ENCODE measurements at places on chromosomes 2 and 18.

DNA sequence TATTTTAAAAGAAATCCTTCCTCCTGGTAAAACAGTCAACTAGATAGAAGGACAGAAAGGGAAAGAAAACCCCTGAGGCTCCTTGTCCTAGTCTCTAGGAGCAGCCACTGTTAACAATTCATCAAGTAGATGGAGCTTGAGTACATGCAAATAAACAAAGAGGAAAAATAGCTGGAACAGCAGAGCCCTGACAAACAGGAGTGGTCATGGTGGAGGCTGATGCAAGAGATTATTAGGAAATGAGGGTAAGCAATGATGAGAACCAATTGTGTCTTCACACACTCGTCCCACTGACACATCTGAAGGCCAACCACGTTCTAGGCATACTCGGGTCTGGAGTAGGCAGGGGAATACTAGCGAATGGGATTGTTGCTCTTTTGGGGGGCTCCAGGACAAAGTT is 9.2 kb downstream of the DLGAP1 start:
- H3K4me3 ChIP-seq: no peak overlapping the region
- no peaks in the 10 kb centered on the region for H3K36me3 ChIP-seq
- no peaks in the 10 kb centered on the region for H3K27me3 ChIP-seq

GRCh38 chr2:224142397-224143312 is 103.6 kb upstream of the SERPINE2 start:
- H3K36me3 ChIP-seq: no peaks in the 10 kb centered on the region
- no peak for DNase-seq
- no peak overlapping the region for H3K27ac ChIP-seq
- no peak overlapping the region for H3K4me3 ChIP-seq
- no peaks in the 10 kb centered on the region for H3K4me1 ChIP-seq

DNA sequence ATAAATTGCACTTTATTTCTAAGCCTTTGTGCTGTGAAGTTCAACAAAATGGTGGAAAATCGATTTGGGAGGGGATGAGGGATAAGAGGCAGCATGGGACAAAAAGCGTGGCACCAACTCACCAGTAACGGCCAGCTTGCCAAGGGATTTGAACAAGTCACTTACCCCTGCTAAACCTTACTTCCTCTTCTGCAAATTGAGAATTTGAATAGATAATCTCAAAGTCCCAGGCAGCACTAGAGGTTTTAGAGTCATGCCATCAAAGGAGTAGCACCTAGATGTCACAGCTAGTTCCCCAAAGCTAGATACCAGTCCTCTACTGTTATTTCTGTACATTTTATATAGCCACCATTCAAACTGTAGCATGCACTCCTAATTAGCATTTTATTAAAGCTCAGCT is 83.7 kb upstream of the VRK2 start:
- no peak for DNase-seq
- H3K4me3 ChIP-seq: no peak overlapping the region
- H3K27me3 ChIP-seq: no peaks in the 10 kb centered on the region
- H3K27ac ChIP-seq: no peak overlapping the region
- H3K36me3 ChIP-seq: no peaks in the 10 kb centered on the region

- no peaks in the 10 kb centered on the region for H3K36me3 ChIP-seq
- no peak overlapping the region for H3K27ac ChIP-seq
- H3K27me3 ChIP-seq: peaks cover 7% of the 10 kb centered on the region
- H3K4me1 ChIP-seq: no peaks in the 10 kb centered on the region
- H3K4me3 ChIP-seq: no peak overlapping the region
These were observed 2.2 kb downstream of the BOD1L2 start for GRCh38 chr18:57149051-57149450.

DNA sequence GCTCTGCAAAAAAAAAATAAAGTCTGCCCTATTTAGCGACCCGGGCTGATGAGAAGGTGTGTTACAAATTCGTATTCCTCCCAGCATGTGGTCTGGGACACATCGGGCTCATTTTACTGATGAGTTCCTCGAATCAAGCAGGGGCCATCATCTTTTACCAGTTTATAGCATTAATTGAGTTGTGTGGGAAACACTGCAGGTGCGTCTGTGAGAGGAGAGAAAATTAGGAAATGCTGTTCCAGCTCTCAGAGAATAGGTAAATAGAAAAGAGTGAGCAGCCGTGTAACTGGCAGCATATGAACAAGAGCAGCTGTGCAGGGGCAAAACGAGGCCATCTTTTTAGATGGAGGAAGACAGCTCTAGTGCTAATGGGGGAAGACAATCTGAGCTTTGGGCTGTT is 216.7 kb downstream of the SETBP1 start:
- H3K27me3 ChIP-seq: no peaks in the 10 kb centered on the region
- no peak overlapping the region for H3K4me3 ChIP-seq
- no peak overlapping the region for H3K27ac ChIP-seq

DNA sequence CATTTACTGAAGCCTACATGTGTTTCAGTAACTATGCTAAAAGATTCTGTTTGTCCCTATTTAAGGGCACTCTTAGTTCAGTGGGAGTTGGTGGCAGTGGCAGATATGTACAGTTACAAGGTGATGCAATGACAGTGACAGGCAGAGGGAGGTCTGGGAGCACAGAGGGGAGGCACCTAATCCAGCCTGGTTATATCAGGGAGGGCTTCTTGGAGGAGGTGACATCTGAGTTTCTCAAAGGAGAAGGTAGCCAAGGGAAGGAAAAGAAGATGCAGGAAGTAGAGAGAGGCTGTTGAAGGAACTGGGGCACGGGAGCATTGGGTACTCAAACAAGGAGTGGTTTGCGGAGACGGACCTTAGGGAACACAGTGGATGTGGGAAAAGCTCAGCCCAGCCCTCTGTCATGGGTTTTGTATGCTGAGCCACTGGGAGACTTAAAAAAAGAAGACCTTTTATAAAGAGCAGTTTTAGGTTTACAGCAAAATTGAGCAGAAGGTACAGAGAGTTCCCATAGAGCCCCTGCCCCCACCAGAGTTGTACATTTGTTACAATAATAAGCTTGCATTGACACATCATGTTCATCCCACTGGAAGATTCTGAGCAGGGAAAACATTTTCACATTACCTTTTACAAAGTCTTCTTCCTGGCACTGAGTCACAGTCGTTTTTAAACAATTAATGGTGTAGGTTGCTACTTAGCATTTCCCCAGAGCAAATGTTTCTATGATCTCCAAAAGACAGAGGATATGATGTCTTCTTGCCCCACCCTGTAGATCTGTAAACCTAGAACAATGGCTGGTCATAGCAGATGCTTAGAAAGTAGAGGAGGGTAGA is 83.0 kb upstream of the TAF1B start:
- no peak overlapping the region for H3K4me3 ChIP-seq
- H3K27ac ChIP-seq: peak overlapping the region; percentile 16
- no peaks in the 10 kb centered on the region for H3K27me3 ChIP-seq
- peaks cover 53% of the 10 kb centered on the region for H3K4me1 ChIP-seq

- no peaks in the 10 kb centered on the region for H3K27me3 ChIP-seq
- no peak for DNase-seq
- H3K4me3 ChIP-seq: no peak overlapping the region
- H3K4me1 ChIP-seq: peaks cover 9% of the 10 kb centered on the region
These were observed 13.2 kb upstream of the ITGAV start for GRCh38 chr2:186576614-186577013.

- no peak overlapping the region for H3K4me3 ChIP-seq
- no peak overlapping the region for H3K27ac ChIP-seq
- no peaks in the 10 kb centered on the region for H3K27me3 ChIP-seq
- no peaks in the 10 kb centered on the region for H3K4me1 ChIP-seq
- DNase-seq: no peak
These were observed 282.9 kb downstream of the GPD2 start for GRCh38 chr2:156719036-156719435.

GRCh38 chr2:231725476-231725875 is 17.2 kb downstream of the PTMA start:
- no peak for DNase-seq
- peaks cover 3% of the 10 kb centered on the region for H3K4me1 ChIP-seq
- no peaks in the 10 kb centered on the region for H3K27me3 ChIP-seq
- no peak overlapping the region for H3K4me3 ChIP-seq
- no peaks in the 10 kb centered on the region for H3K36me3 ChIP-seq

GRCh38 chr18:45801416-45802004 is 24.0 kb upstream of the SIGLEC15 start:
- H3K27me3 ChIP-seq: no peaks in the 10 kb centered on the region
- no peak overlapping the region for H3K4me3 ChIP-seq
- H3K36me3 ChIP-seq: no peaks in the 10 kb centered on the region
- H3K4me1 ChIP-seq: no peaks in the 10 kb centered on the region

DNA sequence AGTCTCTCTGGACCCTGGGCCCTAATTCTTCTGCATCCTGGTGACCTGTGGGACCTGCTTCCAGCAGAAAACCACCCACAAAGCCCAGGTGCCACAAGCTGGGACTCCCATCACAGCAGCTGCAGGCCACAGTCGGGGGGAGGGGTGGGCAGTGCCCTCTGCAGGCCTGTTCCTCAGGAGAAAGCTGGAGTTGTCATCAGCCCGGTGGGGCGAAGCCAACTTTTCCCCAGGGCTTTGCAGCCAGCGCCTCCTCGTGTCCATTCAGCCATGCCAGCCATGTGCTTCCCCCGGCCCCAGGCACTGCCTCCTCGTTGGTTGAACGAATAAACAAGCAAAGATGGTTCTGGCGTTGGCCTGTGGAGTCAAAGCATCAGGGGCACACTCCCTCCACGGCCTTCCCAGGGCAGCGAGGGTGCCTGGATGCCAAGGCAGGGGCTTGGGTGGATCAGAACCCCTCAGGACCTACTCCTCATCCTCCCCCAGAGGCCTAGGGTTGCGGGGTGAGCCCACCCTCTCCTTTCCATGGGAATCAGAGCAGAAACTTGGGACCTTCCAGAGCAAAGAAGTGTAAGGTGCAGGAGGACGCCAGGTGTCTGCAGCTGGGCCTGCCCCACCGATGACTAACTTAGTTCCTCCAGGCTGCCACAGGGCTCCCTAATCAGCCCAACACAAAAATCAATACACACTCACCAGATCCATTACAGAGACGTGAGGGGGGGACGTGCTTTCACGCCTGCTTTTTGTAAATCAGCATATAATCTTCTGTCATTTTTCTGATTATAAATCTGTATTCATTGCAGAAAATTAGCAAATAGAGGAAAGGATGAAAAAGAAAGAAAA is 75.7 kb upstream of the RAB6C start:
- no peak overlapping the region for H3K4me3 ChIP-seq
- H3K4me1 ChIP-seq: no peaks in the 10 kb centered on the region
- H3K27ac ChIP-seq: no peak overlapping the region
- no peaks in the 10 kb centered on the region for H3K36me3 ChIP-seq
- no peaks in the 10 kb centered on the region for H3K27me3 ChIP-seq

DNA sequence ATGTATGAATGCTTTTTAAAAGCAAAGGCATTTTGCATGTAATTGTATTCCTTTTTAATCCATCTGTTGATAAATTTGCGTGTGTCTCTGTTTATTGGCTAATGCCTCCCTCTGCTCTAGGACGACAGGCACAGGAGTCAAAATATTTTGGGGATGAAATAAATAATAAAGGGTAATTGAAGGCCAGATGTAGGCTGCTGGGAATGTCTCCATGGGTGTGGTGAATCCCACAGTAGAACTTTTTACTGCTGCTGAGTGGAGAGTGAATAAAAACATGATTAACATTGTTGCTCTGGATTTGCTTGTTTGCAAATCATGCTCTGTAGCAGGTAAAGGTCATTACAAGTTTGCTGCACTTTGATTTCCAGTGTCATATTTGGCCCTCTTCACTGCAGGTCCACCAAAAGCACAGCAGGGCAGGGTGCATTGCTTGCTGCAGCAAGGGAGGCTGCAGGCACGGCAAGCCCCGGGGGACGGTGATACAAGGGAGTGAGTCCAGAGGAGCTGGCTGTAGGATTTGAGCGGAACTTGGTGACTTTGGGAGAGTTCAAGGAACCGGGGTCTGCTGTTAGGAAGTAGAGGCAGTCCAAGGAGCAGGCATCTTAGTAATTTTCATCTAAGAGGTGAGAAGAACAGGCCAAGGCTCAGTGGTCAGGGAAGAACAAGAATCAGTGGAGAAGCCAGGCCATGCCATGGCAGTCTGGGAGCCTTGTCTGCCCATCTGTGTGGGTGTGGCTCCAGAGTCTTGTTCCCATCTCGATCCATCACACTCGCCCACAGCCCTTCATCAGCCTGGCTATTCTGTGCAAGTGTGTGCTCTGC is 201.5 kb upstream of the RAB6C start:
- H3K36me3 ChIP-seq: no peaks in the 10 kb centered on the region
- DNase-seq: no peak
- H3K27me3 ChIP-seq: no peaks in the 10 kb centered on the region
- no peak overlapping the region for H3K27ac ChIP-seq
- H3K4me1 ChIP-seq: no peaks in the 10 kb centered on the region

DNA sequence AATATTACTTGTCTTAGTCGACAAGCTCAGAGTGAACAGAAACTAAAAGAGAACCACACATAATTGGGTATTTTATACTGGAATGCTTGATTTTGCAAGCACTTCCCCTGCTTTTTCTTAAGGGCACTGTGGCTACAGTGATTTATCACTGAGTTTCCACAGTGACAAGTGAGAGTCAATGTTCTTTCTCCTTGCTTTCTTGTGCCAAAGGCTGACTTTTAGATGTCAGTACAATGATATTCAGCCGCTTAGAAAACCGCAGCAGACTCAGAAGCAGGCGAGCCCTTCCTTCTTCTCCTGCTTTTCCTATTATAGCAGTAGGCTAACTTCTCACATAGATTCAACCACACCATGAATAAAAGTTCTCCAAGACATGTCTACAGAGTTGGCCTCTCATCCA is 1603.6 kb upstream of the NXPH2 start:
- no peak overlapping the region for H3K4me3 ChIP-seq
- no peaks in the 10 kb centered on the region for H3K36me3 ChIP-seq
- H3K27me3 ChIP-seq: no peaks in the 10 kb centered on the region
- H3K27ac ChIP-seq: no peak overlapping the region
- DNase-seq: no peak

DNA sequence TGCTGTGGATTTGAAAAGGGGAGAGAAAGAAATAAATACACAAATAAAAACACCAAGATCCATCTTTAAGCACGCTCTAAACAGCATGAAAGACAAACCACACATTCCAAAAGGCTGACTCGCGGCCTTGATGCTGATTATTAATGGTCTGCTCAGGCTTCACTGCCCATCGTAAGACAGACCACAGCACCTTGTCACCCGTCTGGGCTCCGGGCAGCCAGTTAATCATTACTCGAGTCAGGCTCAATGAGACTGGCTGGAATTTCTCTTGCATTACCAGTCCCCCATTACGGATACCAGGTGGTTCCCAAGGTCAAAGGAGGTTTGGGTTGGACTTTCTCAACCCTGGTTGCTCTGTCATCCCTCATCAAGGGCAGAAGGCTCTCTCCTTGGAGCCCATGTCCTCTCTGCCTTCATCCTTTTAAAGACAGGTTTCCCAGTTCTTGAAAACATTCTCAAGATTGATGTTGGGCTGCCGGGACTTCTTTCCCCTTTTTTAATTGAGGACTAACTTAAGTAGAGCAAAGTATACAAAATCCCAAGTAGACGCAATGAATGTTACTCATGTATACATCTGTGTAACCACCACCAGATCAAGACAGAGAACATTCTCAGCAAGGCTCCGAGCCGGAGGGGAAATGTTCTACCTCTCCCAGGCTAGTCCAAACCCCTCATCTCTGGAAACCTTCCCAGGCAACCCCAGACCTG is 8.1 kb downstream of the SMAD7 start:
- H3K27me3 ChIP-seq: no peaks in the 10 kb centered on the region
- no peak for DNase-seq
- peak overlapping the region; percentile 99 for H3K27ac ChIP-seq
- no peaks in the 10 kb centered on the region for H3K36me3 ChIP-seq
- peaks cover 95% of the 10 kb centered on the region for H3K4me1 ChIP-seq

- H3K4me1 ChIP-seq: no peaks in the 10 kb centered on the region
- H3K36me3 ChIP-seq: no peaks in the 10 kb centered on the region
- no peak for DNase-seq
- H3K27ac ChIP-seq: no peak overlapping the region
- no peak overlapping the region for H3K4me3 ChIP-seq
These were observed 189.0 kb downstream of the RPIA start for GRCh38 chr2:88880441-88880953.

- no peak overlapping the region for H3K27ac ChIP-seq
- no peak overlapping the region for H3K4me3 ChIP-seq
- no peaks in the 10 kb centered on the region for H3K36me3 ChIP-seq
- no peaks in the 10 kb centered on the region for H3K4me1 ChIP-seq
- peak; percentile 38 for DNase-seq
These were observed 23.3 kb upstream of the MAPRE3 start for GRCh38 chr2:26946841-26947784.

Measured in psoas muscle (tissue), 8 donors.